Stomach (tissue), 19 donors: ENCODE measurements at places on chromosomes 12 and 14.

GRCh38 chr14:72347118-72347517 is 414.9 kb downstream of the RGS6 start:
- no peak for DNase-seq

- DNase-seq, result no peak
Measured at GRCh38 chr12:79983492-79983891, 48.6 kb upstream of the PPP1R12A start.

- DNase-seq, result no peak
Measured at GRCh38 chr12:27003421-27004381, 10.5 kb downstream of the TM7SF3 start.

DNA sequence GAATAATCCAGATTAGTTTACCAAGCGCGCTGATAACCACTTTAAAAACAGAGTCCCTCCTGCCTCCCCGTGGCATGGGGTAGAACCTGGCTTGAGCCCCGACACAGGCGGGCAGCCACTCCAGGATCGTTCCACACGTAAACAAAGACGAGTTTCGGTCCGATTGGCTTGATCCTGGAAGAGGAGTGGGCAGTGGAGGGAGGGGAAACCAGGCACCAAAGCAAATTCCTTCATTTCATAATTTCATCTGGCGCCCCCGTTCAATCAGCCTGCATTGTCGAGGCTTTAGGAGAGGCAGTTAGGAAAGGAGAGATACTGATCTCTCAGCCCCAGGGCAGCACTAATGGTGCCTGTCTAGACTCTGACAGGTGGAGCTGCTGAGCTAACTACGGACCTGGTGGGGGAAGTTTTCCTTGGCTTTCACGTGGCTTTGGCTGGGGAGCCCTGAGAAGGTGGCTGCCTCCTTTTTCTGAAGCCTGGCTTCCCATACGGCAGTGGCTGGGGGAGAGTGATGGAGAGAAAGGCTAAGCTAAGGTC is 751 bp upstream of the GPRC5A start:
- DNase-seq, result peak; percentile 54

- no peak for DNase-seq
Measured at GRCh38 chr12:85568395-85569103, 267.7 kb downstream of the RASSF9 start.

- DNase-seq, result no peak
Measured at GRCh38 chr12:117450209-117450608, 88.8 kb upstream of the NOS1 start.

GRCh38 chr14:90301668-90302090 is 30.1 kb downstream of the NRDE2 start:
- no peak for DNase-seq

- DNase-seq, result no peak
Measured at GRCh38 chr14:91406982-91407381, 10.6 kb downstream of the CCDC88C start.

GRCh38 chr12:3614806-3615466 is 123.9 kb downstream of the PRMT8 start:
- DNase-seq, result no peak

GRCh38 chr12:80053051-80053790 is 46.1 kb upstream of the OTOGL start:
- peak; percentile 40 for DNase-seq

DNA sequence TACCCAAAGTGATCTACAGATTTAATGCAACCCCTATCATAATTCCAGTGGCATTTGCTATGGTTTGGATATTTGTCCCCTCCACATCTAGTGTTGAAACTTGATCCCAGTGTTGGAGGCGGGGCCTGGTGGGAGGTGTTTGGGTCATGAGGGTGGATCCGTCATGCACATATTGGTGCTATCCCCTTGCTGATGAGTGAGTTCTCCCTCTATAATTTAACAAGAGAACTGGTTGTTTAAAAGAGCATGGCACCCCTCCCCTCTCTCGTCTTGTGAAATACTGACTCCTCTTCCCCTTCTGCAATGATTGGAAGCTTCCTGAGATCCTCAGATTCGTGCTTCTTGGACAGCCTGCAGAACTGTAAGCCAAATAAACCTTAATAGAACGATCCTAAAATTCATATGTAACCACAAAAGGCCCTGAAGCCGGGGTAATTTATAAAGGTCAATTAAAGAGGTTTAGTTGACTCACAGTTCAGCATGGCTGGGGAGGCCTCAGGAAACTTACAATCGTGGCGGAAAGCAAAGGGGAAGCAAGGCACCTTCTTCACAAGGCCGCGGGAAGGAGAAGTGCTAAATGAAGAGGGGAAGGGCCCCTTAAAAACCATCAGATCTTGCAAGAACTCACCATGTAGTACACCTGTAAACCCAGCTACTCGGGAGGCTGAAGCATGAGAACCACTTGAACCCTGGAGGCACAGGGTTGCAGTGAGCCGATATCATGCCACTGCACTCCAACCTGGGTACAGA is 41.2 kb downstream of the SLC39A9 start:
- DNase-seq, result no peak

DNA sequence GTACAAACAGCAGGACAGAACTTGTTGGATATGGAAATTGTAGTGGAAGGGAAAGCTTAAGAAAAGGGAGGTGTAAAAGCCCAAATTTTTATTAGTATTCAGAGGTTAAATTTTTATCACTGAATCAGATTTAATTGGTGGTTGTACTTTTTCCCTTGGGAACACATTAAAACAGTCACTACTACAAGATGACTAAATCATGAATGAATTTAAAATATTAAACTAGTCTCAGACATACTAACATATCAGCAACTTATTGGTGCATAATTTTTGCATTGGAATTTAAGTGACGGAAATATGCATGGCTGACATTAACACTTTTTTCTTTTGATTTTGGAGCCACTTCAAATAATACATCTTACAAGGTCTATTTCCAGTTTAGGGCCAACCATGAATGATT is 27.6 kb downstream of the SAMD4A start:
- no peak for DNase-seq

DNA sequence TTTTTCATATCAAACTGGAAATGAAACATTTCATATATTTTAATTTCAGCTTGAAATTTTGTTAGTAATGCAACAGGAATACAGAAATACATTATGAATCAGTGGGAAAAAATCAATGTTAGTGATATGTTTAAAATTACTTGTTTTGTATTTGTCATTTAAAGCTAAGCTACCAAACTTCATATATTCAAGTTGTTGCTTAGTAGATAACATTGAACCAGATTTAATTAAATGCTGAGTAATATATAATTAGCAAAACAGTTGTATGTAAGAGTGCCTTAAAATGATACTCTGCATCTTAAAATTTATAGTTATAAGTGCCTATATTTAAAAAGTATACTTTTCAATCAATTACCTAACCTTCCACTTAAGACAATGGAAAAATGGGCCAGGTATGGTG is 5.0 kb downstream of the CHURC1 start:
- no peak for DNase-seq

DNA sequence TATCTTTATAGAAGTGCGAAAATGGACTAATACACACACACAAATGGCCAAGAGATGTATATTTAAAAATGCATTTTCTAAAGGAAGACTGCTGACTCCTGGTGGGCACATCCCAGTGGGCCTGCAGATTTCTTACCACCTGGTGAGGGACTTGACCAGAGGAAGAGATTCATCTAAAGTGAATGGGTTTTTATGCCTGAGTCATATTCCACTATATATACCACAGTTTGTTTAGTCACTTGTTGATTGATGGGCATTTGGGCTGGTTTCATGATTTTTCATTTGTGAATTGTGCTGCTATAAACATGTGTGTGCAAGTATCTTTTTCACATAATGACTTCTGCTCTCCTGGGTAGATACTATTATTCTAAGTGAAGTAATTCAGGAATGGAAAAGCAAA is 277.3 kb downstream of the SLC16A7 start:
- no peak for DNase-seq

GRCh38 chr14:61408498-61408897 is 87.1 kb downstream of the PRKCH start:
- DNase-seq, result no peak

DNA sequence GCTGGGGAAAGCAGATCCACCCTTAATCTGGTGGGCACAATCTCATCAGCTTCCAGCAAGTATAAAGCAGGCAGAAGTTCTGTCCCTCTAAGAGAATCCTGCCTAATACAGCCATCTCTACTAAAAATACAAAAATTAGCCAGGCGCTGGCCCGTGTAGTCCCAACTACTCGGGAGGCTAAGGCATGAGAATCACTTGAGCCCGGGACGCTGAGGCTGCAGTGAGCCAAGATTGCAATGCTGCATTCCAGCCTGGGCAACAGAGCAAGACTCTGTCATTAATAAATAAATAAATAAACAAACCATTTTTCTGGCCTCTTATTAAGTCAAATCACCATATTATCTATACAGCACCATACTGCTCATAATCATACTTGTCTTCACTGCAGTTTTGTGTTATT is 111.2 kb downstream of the MED13L start:
- DNase-seq, result no peak

GRCh38 chr14:85112762-85113161 is 417.2 kb upstream of the FLRT2 start:
- DNase-seq, result no peak

GRCh38 chr14:50892255-50892654 is 20.4 kb downstream of the ABHD12B start:
- DNase-seq, result no peak

DNA sequence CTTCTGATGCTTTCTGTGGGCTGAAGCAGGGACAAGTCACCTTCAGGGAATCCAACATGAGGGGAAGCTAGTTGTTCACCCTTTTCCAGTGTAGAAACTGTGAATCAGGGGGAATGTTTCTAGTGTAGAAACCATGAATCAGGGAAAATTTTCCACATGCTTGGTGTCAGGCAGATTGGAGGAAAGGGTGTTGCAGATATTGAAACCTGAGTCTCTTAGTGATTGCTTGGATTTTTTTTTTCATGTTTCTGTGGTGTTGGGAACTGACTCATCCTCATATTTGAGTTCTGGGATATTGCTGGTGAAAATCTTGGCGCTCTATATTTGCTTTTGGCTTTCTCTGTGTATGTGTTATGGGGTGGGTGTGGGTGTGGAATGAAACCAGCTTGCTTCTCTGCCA is 144.5 kb upstream of the FBXO33 start:
- no peak for DNase-seq

DNA sequence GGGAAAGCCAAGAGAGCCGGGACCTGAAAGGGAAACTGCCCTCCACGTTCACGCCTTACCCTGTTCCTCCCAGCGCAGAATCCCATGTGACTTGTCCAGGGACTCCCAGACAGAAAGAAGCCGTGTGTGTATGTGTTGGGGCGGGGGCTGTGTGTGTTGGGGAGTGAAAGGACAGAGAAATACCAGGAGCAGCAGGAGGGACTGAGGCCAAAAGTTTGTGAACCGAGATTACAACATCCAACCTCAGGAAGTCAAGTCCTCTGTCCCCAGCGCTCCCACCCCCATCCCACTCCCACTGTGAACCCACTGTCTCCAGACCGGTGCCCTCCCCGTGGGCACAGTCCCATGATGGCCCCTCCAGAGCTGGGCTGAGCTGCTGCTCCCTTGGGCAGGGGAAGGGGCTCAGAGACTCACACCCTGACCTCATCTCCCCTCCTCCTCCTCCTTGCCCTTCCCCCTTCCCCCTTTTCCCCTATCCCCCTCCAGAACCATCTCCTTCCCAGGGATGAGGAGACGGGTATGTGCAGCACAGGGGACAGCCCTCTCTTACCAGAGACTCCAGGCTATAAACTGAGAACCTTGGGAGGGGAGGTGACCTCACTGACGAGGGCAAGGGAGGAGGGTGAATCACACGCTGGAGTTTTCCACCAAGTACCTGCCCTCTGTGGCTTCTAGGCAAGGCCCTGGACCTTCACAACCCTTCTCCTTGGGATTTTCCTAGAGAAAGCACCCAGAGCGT is at the start of gene SLC6A12:
TSS of gene SLC6A12 (minus strand) at position 155 of the 739 bp plus-strand sequence. CDS start 4,171 bp downstream, outside the sequence.
- no peak for DNase-seq

DNA sequence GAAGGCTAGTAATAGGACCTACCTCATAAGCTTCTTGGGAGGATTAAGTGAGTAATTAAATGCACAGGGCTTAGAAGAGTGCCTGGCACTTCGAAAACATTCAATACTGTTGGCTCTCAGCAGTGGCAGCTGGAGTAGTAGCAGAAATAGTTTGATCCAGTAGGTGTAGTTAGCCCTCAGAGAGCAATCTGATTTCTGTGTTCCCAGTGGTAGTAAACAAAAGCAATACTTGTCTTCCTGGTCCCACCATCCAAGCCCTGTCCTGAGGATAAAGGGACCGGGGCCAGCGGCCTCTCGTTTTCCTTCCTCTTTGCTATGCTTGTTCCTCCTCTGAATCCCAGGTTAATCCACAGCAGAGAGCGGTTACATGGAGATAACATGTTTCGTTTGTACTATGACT is 131.6 kb downstream of the SAMD4A start:
- DNase-seq, result no peak

GRCh38 chr12:68805592-68806120 is 2.3 kb upstream of the MDM2 start:
- DNase-seq, result no peak

- DNase-seq, result no peak
Measured at GRCh38 chr12:29145372-29146170, 3.5 kb upstream of the FAR2 start.

DNA sequence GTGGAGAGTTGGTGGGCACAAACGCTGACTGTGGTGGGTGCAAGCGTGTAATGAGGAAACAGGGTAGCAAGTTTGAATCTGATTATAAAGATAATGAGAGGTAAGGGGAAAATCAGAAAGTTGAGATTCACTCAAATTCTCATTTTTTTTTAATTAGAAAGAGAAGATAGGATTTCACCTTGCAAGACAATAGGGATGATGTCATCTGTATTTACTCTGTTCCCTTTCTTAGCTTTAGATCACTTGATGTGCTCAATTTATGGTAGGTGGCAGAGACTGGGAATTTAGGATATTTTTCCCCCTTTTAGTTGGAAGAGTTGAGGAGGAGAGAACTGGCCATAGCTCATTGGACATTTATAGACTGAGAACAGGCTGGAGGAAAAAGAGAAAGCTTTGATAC is 363.6 kb downstream of the AEBP2 start:
- no peak for DNase-seq

- peak; percentile 68 for DNase-seq
Measured at GRCh38 chr12:54404061-54405004, 14.7 kb downstream of the ITGA5 start.

GRCh38 chr12:94149119-94149780 is 873 bp downstream of the PLXNC1 start:
- peak; percentile 33 for DNase-seq

DNA sequence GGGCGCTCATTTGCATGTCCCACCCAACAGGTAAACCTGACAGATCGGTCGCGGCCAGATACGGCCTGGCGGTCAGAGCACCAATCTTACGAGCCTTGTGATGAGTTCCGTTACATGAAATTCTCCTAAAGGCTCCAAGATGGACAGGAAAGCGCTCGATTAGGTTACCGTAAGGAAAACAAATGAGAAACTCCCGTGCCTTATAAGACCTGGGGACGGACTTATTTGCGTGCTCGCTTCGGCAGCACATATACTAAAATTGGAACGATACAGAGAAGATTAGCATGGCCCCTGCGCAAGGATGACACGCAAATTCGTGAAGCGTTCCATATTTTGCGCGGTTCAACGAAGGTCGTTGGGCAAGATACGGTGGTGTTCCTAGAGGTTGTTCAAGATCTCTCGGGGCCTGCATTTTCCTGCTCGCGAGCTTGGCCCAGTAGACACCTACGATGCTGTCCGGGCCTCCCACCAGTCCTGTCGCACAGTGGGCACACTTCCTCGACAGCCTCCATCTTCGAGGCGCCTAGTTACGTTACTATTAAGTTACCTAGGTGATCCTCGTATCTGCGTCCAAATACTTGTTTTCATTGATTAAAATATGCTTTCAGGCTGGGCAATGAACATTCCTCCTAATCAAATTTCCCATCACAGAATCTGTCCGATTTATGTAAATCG is at the start of gene RNU6-7:
TSS of gene RNU6-7 (plus strand) at position 230 of the 675 bp plus-strand sequence.
- peak; percentile 75 for DNase-seq
